ENCODE measurements at places on chromosomes 1 and 21.

- no peak overlapping the region for H3K4me3 ChIP-seq
- DNase-seq, result no peak
- no peak overlapping the region for H3K27ac ChIP-seq
- no peaks in the 10 kb centered on the region for H3K27me3 ChIP-seq
Measured at GRCh38 chr1:14260480-14260879, 338.0 kb upstream of the KAZN start.

- peak; percentile 61 for DNase-seq
- peaks cover 61% of the 10 kb centered on the region for H3K27me3 ChIP-seq
- H3K4me1 ChIP-seq, result peaks cover 16% of the 10 kb centered on the region
- H3K4me3 ChIP-seq, result peak overlapping the region; percentile 51
Measured at GRCh38 chr1:213988507-213989001, 781 bp downstream of the PROX1 start.

- DNase-seq, result peak; percentile 60
- peak within 1 kb of the TSS; percentile 40 for H3K27ac ChIP-seq
- peak within 1 kb of the TSS; percentile 91 for H3K4me3 ChIP-seq
Measured at GRCh38 chr1:35807614-35808449, at the start of gene AGO4. TSS of gene AGO4 (plus strand) at chr1:35808016. CDS start at chr1:35808417, 401 bp downstream.

DNA sequence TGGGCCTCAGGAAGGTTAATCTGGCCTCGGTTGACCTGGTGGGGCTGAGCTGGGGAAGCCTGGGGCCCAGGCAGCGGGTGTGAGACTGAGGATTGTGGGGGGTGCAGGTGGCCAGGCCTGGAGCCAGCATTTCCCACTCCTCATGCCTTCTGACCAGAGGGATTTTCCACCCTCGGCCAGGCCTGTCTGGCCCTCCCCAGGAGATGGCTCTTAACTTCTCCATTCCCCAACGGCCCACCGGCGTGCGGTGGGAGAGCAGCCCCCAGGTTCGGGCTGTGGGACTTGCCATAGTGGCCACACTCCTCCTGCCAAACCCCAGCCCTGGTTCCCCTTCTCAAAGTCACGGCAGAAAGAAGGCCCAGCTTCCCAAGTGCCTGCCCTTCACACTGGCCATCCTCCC, 126.5 kb upstream of the RUNX3 start:
- no peak overlapping the region for H3K4me3 ChIP-seq
- no peaks in the 10 kb centered on the region for H3K36me3 ChIP-seq
- H3K4me1 ChIP-seq, result no peaks in the 10 kb centered on the region
- no peak overlapping the region for H3K27ac ChIP-seq

GRCh38 chr1:94329986-94330385, 88.2 kb upstream of the ABCD3 start:
- H3K36me3 ChIP-seq, result no peaks in the 10 kb centered on the region
- H3K4me1 ChIP-seq, result peaks cover 17% of the 10 kb centered on the region
- H3K4me3 ChIP-seq, result no peak overlapping the region
- peak overlapping the region; percentile 45 for H3K27ac ChIP-seq

DNA sequence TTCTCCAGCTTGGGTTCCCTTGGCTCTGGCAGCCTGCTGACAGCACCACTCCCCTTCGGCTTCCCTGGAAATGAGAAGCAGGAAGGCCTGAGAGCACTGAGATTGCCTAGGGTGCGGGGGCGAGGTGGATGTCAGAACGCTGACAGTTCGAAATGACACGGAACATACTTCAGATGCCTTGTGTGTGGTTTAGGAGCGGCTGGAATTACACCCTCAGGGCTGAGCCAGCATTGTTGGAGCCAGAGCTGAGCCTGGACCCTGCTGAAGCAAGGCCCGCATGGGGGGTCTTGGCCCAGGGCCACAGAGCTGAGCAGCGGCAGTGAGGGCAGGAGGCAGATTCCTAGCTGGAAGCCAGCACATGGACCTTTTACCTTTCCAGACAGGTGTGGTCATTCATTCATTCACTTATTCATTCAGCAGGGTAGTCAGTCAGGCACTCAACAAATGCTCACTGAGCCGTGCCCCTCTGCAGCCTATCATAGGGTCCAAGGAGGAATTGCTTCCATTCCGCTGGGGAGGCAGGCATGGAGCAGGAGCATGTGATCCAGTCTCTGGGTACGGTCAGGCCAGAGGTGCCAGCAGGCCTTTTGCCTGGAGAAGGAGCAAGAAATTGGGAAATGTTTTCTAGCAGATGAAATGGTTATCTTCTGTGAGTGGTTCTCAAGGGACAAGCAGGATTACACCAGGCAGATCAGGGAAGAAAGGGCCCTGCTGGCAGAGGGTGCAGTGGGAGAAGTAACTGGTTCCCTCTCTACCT, 6.6 kb upstream of the FOXE3 start:
- no peak for DNase-seq
- peaks cover 8% of the 10 kb centered on the region for H3K27me3 ChIP-seq
- H3K36me3 ChIP-seq, result no peaks in the 10 kb centered on the region

DNA sequence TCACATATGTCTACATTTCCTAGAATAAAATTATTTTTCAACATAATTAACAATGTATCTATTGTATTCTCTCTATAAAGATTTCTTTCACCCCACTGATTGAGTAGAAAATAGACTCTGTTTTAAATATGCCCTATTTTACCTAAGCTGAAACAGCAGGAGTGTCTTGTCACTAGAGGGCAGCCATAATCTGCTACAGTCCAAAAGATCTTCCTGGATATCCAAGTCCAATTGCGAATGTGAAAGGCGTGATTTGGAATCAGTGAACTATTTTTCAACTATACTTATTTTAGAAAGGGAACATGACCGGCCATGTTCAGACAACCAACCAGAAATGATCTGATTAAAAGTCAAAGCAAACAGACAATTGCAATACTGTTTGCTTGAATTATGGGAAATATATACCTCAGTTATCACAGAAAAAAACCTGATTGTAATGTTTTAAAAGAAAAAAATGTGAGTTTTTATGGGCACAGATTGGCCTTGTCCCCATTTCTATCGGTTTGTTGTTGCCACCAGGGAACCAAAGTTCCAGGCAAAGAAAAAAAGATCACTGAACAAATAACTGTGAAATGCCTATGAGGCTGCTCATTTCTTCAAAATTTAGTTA, 1211.0 kb upstream of the ADGRL4 start:
- no peak overlapping the region for H3K27ac ChIP-seq
- H3K4me3 ChIP-seq, result no peak overlapping the region
- H3K4me1 ChIP-seq, result no peaks in the 10 kb centered on the region
- DNase-seq, result peak; percentile 74

GRCh38 chr1:156805766-156806511, 10.7 kb downstream of the SH2D2A start:
- no peak overlapping the region for H3K4me3 ChIP-seq
- no peak overlapping the region for H3K27ac ChIP-seq
- H3K36me3 ChIP-seq, result peaks cover 16% of the 10 kb centered on the region
- peak; percentile 83 for DNase-seq

GRCh38 chr1:56286506-56286905, 292.9 kb downstream of the PLPP3 start:
- no peak overlapping the region for H3K4me3 ChIP-seq
- H3K36me3 ChIP-seq, result no peaks in the 10 kb centered on the region
- H3K27me3 ChIP-seq, result no peaks in the 10 kb centered on the region
- no peak for DNase-seq
- no peak overlapping the region for H3K27ac ChIP-seq

DNA sequence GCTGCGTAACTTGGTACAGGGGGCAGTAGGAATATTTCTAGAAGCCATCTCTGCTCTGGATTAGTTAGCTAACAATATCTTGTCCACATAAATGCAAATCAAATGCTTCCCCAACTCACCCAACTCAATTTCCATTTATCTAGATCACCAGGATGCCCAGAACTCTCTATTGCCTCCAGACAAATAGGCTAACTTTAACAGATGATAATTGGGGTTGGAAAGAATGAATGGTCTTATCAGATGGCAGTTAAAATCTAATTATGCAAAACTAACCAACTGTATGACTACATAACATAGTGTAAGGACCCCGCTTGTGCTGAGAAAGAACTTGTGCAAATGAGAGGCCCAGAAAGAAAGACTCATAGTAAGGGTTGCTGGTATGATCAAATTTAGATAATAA, 1024.8 kb downstream of the PLA2G4A start:
- H3K27me3 ChIP-seq, result no peaks in the 10 kb centered on the region
- no peak overlapping the region for H3K27ac ChIP-seq
- H3K36me3 ChIP-seq, result no peaks in the 10 kb centered on the region
- no peak overlapping the region for H3K4me3 ChIP-seq
- no peaks in the 10 kb centered on the region for H3K4me1 ChIP-seq
- DNase-seq, result no peak

- H3K36me3 ChIP-seq, result no peaks in the 10 kb centered on the region
- DNase-seq, result no peak
- H3K27me3 ChIP-seq, result no peaks in the 10 kb centered on the region
- no peak overlapping the region for H3K4me3 ChIP-seq
Measured at GRCh38 chr1:8329858-8330257, 11.9 kb downstream of the SLC45A1 start.

GRCh38 chr1:20187103-20187812, 940 bp upstream of the PLA2G2C start:
- no peak for DNase-seq
- peaks cover 4% of the 10 kb centered on the region for H3K4me1 ChIP-seq

DNA sequence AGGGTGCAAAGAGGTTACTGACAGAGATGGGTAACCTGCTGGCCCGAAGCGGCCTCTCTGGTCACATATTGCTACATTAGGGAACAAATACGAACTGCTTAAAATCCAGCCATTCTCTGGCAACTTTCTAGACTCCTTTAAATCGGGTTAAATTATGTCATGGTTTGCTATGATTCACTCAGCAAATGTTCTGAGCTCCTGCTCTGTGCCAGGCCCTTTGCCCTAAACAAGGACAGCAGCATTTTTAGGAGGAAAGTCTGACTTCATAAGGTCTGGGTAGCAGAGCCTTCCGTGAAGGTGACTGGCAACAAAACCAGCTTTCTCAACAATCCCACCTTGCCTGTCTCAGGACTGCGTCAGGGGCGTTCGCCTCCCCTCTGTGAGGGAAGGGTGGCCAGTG, 15.4 kb downstream of the ZP4 start:
- peak; percentile 6 for DNase-seq
- H3K27ac ChIP-seq, result peak overlapping the region; percentile 50

GRCh38 chr1:41532206-41532975, 47.9 kb upstream of the EDN2 start:
- DNase-seq, result no peak
- no peak overlapping the region for H3K4me3 ChIP-seq

- DNase-seq, result peak; percentile 62
- peaks cover 27% of the 10 kb centered on the region for H3K27me3 ChIP-seq
- peak overlapping the region; percentile 62 for H3K27ac ChIP-seq
- peak overlapping the region; percentile 80 for H3K4me3 ChIP-seq
- no peaks in the 10 kb centered on the region for H3K36me3 ChIP-seq
- peaks cover 16% of the 10 kb centered on the region for H3K4me1 ChIP-seq
Measured at GRCh38 chr21:38661197-38661871, 144.4 kb upstream of the ETS2 start.

DNA sequence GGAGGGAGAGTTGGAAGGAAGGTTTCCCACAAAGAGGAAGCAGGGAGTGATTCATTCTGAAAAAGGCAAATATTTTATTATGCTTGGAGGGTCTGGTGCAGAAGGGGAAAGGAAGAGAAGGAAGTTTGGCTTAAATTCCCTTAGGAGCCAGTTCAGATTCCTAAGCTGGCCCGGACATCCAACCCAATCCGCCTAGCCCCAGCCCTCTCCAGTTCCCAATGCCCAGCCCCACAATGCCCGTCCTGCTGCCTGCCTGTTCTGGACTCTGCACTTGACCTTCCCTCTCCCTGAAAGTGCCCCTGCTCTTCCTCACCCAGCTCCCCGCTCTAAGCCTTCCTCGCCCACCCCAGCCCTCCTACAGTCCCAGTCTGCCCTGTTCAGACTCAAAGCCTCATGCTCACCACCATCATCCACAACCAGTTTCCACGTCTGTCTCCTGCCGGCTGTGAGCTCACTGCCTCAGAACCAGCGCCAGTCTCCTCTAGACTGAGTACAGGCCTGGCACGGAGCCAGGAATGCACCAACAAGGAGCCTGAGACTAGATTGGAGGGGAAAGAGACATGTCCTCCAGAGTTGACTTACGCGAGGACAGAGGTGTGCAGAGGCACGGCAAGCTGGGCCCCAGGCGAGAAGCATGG, 18.9 kb downstream of the CAPN2 start:
- no peaks in the 10 kb centered on the region for H3K27me3 ChIP-seq
- DNase-seq, result peak; percentile 88
- H3K4me3 ChIP-seq, result peak overlapping the region; percentile 46
- peaks cover 28% of the 10 kb centered on the region for H3K36me3 ChIP-seq
- H3K27ac ChIP-seq, result peak overlapping the region; percentile 82

- H3K36me3 ChIP-seq, result no peaks in the 10 kb centered on the region
- H3K27me3 ChIP-seq, result peaks cover 18% of the 10 kb centered on the region
- DNase-seq, result no peak
- peaks cover 17% of the 10 kb centered on the region for H3K4me1 ChIP-seq
- H3K4me3 ChIP-seq, result no peak overlapping the region
Measured at GRCh38 chr21:33201956-33202355, 27.8 kb upstream of the IFNAR2 start.

DNA sequence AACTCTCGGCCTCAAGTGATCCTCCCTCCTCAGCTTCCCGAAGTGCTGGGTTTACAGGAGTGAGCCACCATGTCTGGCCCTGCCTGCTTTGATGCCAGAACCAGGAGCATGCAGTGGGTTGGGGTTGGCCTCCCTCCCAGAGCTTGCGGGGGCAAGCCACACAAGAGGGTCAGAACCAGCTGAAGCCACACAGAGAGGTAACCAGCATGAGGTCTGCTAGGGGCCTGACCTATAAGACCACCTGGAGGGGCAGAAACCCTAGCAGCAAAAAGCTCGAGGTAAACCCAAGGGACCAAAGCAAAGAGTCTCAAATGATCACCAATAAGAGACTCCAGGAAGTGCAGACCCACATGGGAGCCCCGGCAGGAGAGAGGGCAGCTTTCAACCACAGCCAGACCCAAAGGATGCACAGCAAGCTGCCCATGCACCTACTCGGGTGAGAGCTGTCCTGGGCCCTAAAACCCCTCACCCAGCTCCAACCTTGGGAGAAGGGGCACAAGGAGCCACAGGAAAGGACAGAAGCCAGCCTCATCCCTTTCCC, 81.2 kb downstream of the TOMM20 start:
- peak overlapping the region; percentile 67 for H3K27ac ChIP-seq
- peaks cover 16% of the 10 kb centered on the region for H3K4me1 ChIP-seq
- DNase-seq, result no peak
- H3K27me3 ChIP-seq, result no peaks in the 10 kb centered on the region

- H3K27ac ChIP-seq, result no peak overlapping the region
- peaks cover 14% of the 10 kb centered on the region for H3K4me1 ChIP-seq
Measured at GRCh38 chr1:231779081-231779480, 152.5 kb downstream of the DISC1 start.

DNA sequence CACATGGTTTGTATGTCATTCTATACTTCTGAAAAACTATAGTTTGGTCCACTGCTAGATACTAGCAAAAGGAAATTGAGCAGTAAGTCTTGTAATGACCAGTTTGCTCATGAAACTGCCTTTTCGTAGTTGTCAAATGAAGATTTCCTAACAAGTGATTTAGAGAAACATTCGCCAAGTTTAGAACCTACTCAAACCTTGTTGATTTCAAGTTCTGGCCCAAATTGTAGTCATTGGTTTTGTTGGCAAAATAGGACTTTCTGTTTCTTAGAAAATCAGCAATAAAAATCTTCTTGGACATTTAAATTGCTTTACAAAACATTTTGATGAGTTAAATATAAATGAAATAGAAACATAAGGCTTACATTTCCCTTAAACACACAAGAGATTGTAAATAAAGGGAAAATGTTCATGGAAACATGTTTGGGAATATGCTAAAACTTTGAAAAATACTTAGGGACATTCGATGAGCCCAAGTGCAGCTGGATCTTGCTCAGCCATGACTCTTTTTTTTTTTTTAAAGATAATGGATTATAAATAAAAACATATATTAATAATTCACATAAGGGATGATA, 178.5 kb upstream of the LYPLAL1 start:
- no peaks in the 10 kb centered on the region for H3K27me3 ChIP-seq
- H3K4me1 ChIP-seq, result no peaks in the 10 kb centered on the region
- no peak for DNase-seq
- H3K27ac ChIP-seq, result no peak overlapping the region

Measured in mesenchymal stem cell (in vitro differentiated cells and primary cell).